Fibroblast of skin of left biceps (primary cell): ENCODE measurements at places on chromosomes 12 and 14.
A peak's percentile ranks its signal among the peaks of the same experiment; 100 is the strongest.

GRCh38 chr12:106064721-106065021 lies 74.1 kb downstream of the NUAK1 start:
- DNase-seq, result no peak

- DNase-seq, result no peak
Observed at GRCh38 chr12:33724867-33725266, 285.2 kb upstream of the SYT10 start.

- DNase-seq, result no peak
Observed at GRCh38 chr12:101780599-101780998, 41.3 kb upstream of the SYCP3 start.

DNA sequence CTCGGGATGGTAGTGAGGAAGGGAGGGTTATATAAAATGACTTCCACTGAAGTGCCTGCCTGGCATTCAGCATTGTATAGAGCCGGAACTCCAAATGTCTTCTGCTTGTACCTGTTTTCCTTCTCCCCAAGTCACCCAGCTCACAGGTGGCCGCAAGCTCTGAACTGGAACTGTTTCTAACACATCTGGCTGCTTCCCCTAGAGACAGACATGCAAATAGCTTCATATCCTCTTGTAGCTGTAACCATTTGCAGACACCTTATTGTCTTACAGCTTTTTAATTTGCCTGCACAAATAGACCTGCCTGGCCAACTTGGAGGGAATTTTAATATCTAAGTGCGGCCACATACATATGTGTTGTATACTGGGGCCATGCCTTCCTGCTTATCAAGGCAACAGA lies 126.0 kb downstream of the CHST11 start:
- no peak for DNase-seq

- DNase-seq, result no peak
Observed at GRCh38 chr14:58243790-58244555, 670 bp upstream of the PSMA3 start.

DNA sequence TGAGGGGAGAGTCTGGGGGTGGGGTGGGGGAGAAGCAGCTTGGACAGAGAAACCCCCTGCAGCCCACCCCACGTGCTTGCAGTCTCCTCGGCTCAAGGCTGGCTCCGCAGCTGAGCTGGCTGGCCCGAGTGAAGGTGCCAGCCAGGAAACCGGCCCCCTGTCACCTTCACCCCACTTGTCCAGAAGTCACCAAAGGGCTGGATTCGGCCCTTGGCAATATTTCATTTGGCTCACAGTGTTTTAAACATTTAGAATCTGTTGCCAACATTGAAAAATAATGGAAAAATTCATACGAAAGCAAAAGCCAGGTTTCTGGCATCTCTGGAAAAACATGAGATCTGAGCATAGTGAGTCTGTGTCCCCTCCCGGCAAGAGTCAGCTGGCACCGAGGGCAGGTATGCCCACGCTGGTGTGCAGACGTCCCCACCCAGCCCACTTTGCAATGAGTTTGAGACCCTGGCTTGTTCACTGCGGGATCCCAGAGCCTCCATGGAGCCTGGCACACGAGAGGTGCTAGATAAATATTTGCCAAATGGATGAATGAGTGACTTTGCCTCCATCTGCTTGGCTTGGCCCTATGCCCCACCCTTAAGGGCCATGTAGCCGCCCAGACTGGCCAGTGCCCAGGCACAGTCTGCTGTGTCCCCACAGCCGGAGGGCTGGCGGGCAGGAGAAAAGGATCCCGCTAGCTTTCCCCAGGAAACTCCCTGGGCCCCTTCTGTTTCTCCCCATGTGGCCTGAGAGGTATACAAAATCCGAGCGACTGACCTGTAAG lies 18.2 kb downstream of the MSI1 start:
- no peak for DNase-seq

- DNase-seq, result no peak
Observed at GRCh38 chr12:94643606-94644005, 6.8 kb downstream of the TMCC3 start.

- no peak for DNase-seq
Observed at GRCh38 chr12:131872154-131873051, 22.0 kb upstream of the ULK1 start.

DNA sequence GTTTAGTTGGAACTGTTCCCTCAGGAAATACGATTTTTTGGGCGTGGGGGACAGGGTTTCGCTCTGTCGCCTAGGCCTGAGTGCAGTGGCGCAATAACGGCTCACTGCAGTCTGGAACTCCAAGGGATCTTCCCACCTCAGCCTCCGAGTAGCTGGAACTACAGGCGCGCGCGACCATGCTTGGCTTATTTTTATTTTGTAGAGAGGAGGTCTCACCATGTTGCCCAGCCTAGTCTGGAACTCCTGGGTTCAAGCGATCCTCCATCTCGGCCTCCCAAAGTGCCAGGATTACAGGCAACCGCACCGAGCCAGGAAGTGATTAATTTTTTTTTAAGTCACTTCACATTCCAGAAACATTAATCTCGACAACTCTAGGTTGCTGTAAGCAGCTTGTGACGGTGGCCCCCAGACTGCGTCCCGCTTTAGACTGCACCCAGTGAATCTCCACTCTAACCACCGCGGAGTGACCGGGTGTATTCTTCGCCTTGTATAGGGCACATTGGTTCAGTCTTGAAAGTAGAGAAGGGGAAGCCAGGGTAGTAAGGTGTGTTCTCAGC lies 830 bp upstream of the MIS18BP1 start:
- peak; percentile 9 for DNase-seq

- no peak for DNase-seq
Observed at GRCh38 chr14:99945732-99946651, 119.2 kb upstream of the EVL start.

DNA sequence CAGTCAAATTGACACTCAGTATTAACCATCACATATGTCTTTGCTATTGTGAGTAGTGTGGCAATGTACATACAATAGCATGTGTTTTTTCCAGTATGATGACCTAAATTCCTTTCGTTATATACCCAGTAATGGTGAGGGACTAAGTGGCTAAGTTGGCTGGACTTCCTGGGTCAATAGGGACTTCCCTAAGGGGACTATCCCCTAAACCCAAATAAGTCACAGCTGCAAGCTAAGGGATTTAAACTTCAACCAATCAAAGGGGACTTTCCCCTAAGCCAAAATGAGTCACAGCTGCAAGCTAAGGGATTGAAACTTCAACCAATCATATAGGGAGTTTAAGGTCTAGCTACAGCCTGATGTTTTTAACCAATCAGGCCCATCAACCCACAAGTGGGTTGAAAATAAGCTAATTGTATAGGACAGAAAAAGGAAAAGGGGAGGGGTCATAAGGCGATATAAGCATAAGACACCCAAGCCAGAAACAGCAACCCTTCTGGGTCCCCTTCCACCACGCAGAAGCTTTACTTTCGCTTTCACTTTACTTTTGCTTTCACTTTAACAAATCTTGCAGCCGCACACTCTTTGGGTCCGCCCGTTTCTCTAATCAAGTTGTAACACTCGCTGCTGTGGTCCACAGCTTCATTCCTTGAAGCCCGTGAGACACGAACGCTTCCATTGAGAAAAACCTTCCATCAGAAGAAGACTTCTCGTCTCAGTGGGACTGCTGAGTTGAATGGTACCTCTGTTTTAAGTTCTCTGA lies 404.4 kb downstream of the FLRT2 start:
- DNase-seq, result no peak

GRCh38 chr14:100281286-100282082 lies 24.8 kb downstream of the SLC25A29 start:
- DNase-seq, result no peak

GRCh38 chr12:14310866-14311265 lies 54.6 kb upstream of the ATF7IP start:
- no peak for DNase-seq

DNA sequence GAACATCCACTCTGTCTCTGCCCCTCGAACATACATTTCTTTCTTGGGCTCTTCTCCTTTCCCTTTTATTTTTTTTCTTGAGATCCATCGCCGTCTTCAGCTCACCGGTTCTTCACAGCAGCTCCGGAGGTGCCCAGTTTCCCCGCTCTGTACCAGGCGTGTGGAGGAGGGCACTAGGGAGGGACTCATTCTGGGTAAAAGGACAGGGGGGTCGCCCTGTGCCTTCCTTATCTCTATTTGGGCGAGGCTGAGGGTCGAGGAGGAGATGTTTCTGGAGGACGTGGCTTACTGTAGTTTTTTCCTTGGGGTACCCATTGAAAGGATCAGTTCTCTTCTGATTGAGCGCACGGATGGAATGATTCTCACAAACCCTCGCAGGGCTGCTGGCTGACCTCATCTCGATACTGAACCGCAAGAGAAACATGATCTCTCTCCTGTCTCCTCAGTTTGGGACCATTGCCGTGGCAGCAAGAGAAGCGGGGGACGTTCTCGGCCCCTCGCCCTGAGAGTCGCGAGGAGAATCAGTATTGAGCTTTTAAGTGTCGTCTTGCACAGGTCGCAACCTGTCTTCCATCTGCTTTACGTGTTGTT lies 386 bp downstream of the LIN52 start:
- no peak for DNase-seq

DNA sequence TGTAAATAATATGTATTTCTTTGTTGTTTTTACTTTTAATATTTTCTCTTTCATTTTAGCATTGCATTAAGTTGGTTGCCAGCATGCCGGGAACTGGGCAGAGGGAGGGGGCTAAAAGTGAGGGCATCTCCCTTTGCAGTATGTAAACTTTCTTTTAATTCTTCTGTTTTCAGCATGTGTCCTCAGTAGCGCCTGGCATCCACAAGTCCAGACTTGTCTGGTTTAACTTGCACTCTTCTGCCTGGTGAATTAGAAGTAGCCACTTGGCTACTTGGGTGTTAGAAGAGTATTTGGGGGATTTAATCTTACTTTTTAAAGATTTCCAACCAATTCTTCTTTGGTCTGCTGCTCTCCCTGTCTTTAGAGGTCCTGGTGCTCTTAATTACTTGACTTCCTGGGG lies 117.2 kb upstream of the SCAF11 start:
- no peak for DNase-seq

GRCh38 chr14:59464486-59465315 lies 479 bp downstream of the GPR135 start:
- no peak for DNase-seq

GRCh38 chr12:3168223-3169221 lies 91.3 kb downstream of the TSPAN9 start:
- DNase-seq, result peak; percentile 53

GRCh38 chr12:538731-539539 lies 79.2 kb downstream of the B4GALNT3 start:
- no peak for DNase-seq

- no peak for DNase-seq
Observed at GRCh38 chr14:105165761-105166485, 2.7 kb downstream of the JAG2 start.

- DNase-seq, result no peak
Observed at GRCh38 chr12:2338991-2339431, 286.2 kb downstream of the CACNA1C start.

- no peak for DNase-seq
Observed at GRCh38 chr12:105069936-105070702, 14.1 kb downstream of the ALDH1L2 start.

GRCh38 chr12:20477672-20478071 lies 109.3 kb downstream of the PDE3A start:
- no peak for DNase-seq

GRCh38 chr14:95088665-95089064 lies 68.7 kb downstream of the DICER1 start:
- no peak for DNase-seq

GRCh38 chr14:32313844-32314376 lies 15.2 kb upstream of the AKAP6 start:
- DNase-seq, result no peak

GRCh38 chr14:22656226-22656625 lies 12.1 kb upstream of the OR6J1 start:
- DNase-seq, result no peak
